Activated naive CD4-positive, alpha-beta T cell (primary cell): ENCODE measurements at places on chromosomes 5 and 9.

DNA sequence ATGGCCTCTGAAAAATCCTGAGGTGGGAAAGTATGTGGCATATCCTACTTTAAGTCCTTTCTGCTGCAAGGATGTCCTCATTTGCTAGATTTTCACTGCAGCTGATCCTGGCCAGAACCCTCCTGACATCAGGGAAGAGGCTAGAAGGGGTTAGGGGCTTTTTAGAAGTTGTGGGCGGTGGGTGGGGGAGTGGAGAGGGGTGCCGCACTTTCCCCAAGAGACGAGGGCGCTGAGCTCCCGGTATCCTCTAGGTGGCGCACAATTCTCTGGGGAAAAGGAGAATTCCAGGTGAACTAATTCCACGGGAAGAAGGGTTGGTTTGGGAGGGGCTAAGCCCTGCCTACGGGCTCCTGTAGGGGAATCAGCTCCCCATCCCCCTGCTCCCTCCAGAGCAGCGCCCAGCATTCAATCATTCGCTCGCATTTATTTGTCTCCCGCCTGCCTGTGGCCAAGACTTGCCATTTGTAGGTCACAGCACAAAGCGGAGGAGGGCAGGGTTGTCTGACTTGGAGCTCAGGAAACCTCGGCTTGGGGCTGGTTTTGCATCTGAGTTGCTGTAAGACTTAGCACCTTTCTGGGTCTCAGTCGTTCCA, 42.9 kb upstream of the HAND1 start:
- no peak for DNase-seq

GRCh38 chr5:170488570-170488969, 15.2 kb upstream of the KCNIP1 start:
- DNase-seq, result no peak

GRCh38 chr5:127590156-127590722, 58.6 kb upstream of the CTXN3 start:
- no peak for DNase-seq

- no peak for DNase-seq
These were observed 113.7 kb downstream of the NDUFS4 start for GRCh38 chr5:53674121-53674520.

DNA sequence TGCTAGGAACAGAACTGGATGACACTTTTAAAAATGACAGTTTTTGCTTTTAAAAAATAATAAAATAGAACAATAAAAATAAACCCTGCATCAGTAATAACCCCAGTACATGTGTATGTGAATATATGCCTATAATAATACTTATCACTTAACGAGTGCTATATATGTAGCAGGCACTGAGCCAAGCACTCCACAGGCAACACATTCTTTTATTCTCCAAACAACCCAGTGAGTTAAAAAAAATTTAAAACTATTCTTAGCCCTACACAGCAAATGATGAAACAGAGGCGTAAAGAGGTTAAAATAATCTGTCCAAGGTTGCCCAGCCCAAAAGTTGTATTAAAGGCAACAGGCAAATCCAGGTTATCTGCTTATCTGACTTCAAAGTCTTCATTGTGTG, 124.5 kb upstream of the SMIM23 start:
- DNase-seq, result no peak

- DNase-seq, result no peak
These were observed 1.4 kb downstream of the LRSAM1 start for GRCh38 chr9:127452691-127453090.
